Pancreas (tissue), 10 donors: ENCODE measurements at places on chromosomes 4 and X. TPM values are rescaled to one million over a fixed set of nuclear protein-coding genes. Genes with fewer than 3 reads are reported as not detected.

UGT2B10 gene
- polyA plus RNA-seq = not detected

KIF4A gene
- polyA plus RNA-seq = 0.09 TPM

GRIA2 gene
- 1.1 TPM for polyA plus RNA-seq

STAP1 gene
- polyA plus RNA-seq = 0.21 TPM

FRMPD3 gene
- 0.19 TPM for polyA plus RNA-seq

- no peaks in the 10 kb centered on the region for H3K27me3 ChIP-seq
- DNase-seq = no peak
- H3K4me1 ChIP-seq = no peaks in the 10 kb centered on the region
- no peaks in the 10 kb centered on the region for H3K36me3 ChIP-seq
- H3K4me3 ChIP-seq = no peak overlapping the region
- H3K27ac ChIP-seq = no peak overlapping the region
These were observed 26.4 kb downstream of the MORC4 start for GRCh38 chrX:106973433-106974149.

DNA sequence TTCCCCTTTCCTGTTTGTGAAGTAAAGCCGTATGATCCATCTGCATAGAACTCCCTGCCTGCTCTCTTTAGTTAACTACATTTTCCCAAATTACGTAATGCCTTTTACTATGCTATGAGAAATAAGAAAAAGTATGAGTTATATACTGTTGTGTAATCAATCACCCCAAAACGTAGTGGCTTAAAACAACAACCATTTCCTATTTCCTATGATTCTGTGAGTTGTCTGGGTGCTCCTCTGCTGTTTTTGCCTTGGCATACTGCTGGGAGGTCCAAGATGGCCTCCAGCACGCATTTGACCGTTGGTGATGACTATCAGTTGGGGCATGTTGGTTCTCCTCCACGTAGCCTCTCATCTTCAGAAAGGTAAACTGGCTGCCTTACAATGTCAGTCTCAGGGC, 39.8 kb downstream of the BBS12 start:
- H3K36me3 ChIP-seq = no peaks in the 10 kb centered on the region
- no peak for DNase-seq
- no peaks in the 10 kb centered on the region for H3K27me3 ChIP-seq
- no peaks in the 10 kb centered on the region for H3K4me1 ChIP-seq
- no peak overlapping the region for H3K4me3 ChIP-seq

- H3K4me3 ChIP-seq = no peak overlapping the region
- peaks cover 5% of the 10 kb centered on the region for H3K4me1 ChIP-seq
- no peaks in the 10 kb centered on the region for H3K27me3 ChIP-seq
- H3K36me3 ChIP-seq = no peaks in the 10 kb centered on the region
These were observed 134.1 kb downstream of the GASK1B start for GRCh38 chr4:158038718-158039117.

- no peak overlapping the region for H3K27ac ChIP-seq
- no peaks in the 10 kb centered on the region for H3K27me3 ChIP-seq
- no peaks in the 10 kb centered on the region for H3K36me3 ChIP-seq
- DNase-seq = no peak
These were observed 4.9 kb downstream of the LYAR start for GRCh38 chr4:4284827-4285618.
